Fibroblast of gingiva (primary cell): ENCODE measurements at places on chromosomes 7 and 10.

- DNase-seq = no peak
Observed at GRCh38 chr10:23412223-23412622, 26.7 kb upstream of the OTUD1 start.

GRCh38 chr10:111856631-111857030 is 326.9 kb downstream of the GPAM start:
- DNase-seq = peak; percentile 6

GRCh38 chr10:120966657-120967045 is 115.5 kb downstream of the WDR11 start:
- no peak for DNase-seq

DNA sequence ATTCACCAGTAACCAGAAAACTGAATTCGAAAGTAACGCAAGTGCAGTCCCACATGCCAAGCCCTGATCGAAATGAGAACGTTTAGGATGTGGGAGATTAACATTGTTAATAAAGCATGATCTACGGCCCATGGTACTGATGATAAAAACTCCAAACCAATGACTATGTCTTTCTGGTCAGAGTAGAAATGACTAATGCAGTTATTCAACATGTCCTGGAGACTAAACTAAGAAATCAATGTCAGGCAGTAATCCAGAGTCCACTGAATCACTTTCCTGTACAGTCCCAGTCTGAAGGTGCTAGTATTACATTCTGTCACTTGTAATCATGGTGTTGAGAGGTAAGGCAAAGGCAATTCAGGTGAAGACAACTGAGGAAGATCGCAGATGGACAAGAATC is 14.4 kb downstream of the NPSR1 start:
- no peak for DNase-seq

GRCh38 chr7:104207348-104207730 is 474 bp downstream of the ORC5 start:
- DNase-seq = no peak

- DNase-seq = no peak
Observed at GRCh38 chr10:18261768-18262231, 121.6 kb downstream of the CACNB2 start.

DNA sequence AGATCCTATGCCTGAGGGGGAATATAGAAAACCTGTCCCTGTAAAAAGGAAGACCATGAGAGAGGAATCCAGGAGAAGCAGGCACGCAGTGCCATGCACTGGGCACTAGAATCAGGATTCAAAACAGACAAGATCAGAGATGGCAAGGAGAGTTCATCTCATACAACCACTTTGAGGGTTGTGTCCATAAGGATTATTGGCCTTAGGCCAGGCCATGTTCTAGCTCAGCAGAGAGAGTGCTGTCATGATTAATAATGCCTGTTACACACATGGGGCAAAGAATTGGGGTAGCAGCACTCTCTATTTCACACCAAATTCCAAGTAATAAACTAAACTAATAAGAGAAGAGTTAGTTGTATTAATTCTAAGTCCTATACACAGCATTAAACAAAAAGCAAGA is 29.1 kb downstream of the EZH2 start:
- no peak for DNase-seq

DNA sequence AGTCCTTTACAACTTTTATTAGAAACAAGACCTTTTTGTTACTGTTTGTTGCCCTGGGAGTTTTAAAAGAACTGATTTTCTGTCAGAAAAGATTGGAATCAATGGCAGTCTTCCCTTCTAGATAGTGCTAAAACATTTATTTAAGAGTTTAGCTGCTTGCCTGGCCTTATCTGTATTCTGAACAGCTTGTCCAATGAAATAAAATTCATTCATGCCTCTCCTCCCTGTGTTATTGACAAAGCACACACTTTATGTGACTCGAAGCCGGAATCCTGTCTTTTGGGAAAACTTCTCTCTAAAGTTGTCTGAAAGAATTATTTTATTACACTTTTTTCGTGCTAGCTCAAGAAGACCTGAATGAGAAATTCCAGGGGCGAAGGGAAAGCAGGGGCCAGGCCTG is 992.5 kb downstream of the TYW1 start:
- no peak for DNase-seq

DNA sequence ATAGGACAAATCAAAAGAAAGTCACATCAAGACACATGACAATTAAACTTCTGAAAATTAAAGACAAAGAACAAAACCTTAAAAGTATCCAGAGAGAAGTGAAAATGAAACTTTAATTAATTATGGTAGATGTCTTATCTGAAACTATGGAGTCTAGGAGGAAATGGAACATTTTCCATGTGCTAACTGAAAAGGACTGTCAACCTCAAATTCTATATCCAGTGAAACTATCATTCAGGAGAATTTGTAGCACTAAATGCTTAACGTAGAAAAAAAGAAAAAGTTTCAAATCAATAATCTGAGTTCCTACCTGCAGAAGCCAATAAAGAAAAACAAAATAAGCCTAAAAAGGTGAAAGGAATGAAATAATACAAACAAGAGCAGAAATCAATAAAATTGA is 33.1 kb upstream of the C10orf71 start:
- DNase-seq = no peak

DNA sequence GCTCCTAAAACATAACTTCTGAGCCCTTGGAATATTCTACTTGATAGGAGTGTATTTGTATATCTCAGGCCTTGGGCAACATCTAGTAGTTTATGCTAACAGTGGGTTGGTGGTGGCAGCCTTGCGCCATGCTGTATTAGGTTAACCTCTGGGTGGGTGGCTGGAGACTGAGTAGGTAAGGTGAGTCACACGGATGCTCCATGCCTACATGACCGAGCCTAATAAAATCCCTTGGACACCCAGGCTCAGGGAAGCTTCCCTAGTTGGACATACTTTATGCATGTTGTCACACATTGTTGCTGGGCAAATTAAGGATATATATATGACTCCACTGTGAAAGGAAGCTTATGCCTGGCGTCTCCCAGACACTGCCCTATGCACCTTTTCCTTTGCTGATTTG is 6.0 kb upstream of the DAGLB start:
- DNase-seq = peak; percentile 67

DNA sequence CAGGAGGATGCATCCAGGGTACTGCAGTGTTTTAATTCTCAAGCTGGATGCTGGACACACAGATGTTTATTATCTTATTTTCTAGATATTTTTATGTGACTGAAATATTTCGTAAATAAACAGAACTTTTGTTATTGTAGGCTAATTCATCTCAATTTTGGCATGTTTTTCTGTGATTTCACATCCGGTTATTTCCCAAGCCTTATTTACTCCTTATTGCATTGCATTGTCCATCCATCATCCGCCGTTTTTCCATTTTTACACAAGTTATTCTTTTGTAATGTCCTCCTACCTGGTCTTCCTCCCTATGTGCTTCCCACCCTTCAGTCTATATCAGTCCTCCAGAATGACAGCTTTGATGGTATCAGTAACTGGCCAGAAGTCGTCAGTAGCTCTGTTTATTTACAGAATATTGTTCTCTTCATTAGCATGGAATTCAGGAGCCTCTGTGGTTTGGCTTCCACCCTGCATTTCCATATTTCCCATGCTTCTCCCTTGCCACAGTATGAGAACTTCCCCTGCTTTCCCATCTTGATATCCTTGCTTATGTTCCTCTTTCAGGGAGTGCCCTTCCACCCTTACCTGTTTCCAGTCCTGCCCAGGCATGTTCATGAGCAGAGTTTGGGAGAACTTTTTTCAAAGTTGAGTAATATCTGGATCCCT is 16.1 kb downstream of the GNAI1 start:
- peak; percentile 71 for DNase-seq

- peak; percentile 58 for DNase-seq
Observed at GRCh38 chr7:70698219-70698832, 433.6 kb upstream of the GALNT17 start.
